ENCODE measurements at places on chromosomes 13 and 19. TPM values are rescaled to one million over a fixed set of nuclear protein-coding genes. Genes with fewer than 3 reads are reported as not detected.

DNA sequence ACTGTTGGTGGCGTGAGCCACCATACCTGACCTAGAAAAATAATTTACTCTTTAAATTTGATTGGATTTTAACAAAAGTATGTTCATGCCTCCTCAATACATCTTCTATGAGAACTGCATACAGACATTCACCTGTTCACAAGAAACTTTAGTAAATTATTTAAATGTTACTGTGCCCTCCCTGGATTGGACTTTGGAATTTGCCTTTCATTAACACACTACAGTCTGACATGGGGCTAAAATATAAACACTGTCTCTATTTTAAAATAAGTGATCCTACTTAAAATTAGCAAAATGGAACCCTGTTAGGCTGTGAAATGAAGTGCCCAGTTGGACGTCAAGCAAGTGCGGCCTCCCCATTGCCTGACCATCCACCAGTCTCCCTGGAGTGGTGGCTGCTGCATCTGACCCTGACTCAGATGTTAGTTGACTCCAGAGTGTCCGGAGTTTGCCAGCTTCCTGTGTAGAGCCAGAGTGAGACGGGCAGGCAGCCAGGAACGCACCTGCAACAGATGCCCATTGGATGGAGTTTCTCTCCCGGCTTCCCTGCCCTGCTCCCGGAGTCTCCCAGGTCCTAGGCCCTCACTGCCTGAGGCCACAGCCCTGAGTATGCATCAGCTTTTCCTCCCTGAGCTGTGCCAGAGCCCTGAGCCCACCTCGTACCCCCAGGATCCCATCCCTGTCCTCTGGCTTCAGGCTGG is 45.9 kb upstream of the ATP11A start:
- H3K4me1 ChIP-seq: no peaks in the 10 kb centered on the region
- H3K27ac ChIP-seq: no peak overlapping the region
- H3K36me3 ChIP-seq: no peaks in the 10 kb centered on the region
- H3K4me3 ChIP-seq: no peak overlapping the region

- H3K27me3 ChIP-seq: no peaks in the 10 kb centered on the region
- no peak overlapping the region for H3K4me3 ChIP-seq
- no peak for DNase-seq
- H3K4me1 ChIP-seq: no peaks in the 10 kb centered on the region
- no peaks in the 10 kb centered on the region for H3K36me3 ChIP-seq
- H3K27ac ChIP-seq: no peak overlapping the region
These were observed 312.5 kb upstream of the OBI1 start for GRCh38 chr13:78971355-78972025.

DNA sequence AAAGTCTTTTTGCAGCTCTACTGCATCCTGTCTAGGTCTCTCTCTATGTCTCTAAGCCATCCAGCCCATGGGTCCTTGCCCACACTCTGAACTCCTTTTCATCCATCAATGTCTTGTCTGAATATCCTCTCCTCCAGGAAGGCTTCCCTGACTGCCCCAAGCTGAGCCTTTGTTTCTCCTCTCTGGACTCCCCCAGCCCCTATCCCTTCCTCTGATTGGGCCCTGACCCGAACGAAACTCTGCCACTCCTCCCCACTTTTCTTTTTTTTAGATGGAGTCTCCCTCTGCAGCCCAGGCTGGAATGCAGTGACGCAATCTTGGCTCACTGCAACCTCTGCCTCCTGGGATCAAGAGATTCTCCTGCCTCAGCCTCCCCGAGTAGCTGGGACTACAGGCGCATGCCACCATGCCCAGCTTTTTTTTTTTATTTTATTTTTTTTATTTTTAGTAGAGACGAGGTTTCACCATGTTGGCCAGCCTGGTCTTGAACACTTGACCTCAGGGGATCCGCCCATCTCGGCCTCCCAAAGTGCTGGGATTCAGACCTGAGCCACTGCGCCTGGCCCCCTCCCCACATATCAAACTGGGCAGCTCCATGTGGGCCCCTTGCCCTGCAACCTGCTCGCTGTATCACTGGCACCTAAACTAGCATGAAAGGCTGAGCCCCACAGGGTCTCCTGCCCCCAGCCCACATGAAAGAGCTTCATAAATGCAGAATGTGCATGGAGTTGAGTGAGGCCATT is 870 bp upstream of the UNC13A start:
- DNase-seq: no peak
- H3K4me3 ChIP-seq: no peak overlapping the region
- H3K36me3 ChIP-seq: no peaks in the 10 kb centered on the region
- no peak overlapping the region for H3K27ac ChIP-seq
- H3K27me3 ChIP-seq: peaks cover 11% of the 10 kb centered on the region
- no peaks in the 10 kb centered on the region for H3K4me1 ChIP-seq

GRCh38 chr13:97339988-97340749 is 93.8 kb upstream of the RAP2A start:
- peaks cover 3% of the 10 kb centered on the region for H3K4me1 ChIP-seq
- H3K27me3 ChIP-seq: no peaks in the 10 kb centered on the region
- no peaks in the 10 kb centered on the region for H3K36me3 ChIP-seq
- H3K27ac ChIP-seq: peak overlapping the region; percentile 59
- no peak overlapping the region for H3K4me3 ChIP-seq
- DNase-seq: no peak

- no peak overlapping the region for H3K27ac ChIP-seq
- H3K4me3 ChIP-seq: no peak overlapping the region
- no peaks in the 10 kb centered on the region for H3K4me1 ChIP-seq
- DNase-seq: no peak
- H3K27me3 ChIP-seq: no peaks in the 10 kb centered on the region
These were observed 5.0 kb downstream of the NFILZ start for GRCh38 chr19:8635422-8635821.

- H3K36me3 ChIP-seq: no peaks in the 10 kb centered on the region
- no peak for DNase-seq
- no peak overlapping the region for H3K4me3 ChIP-seq
- H3K4me1 ChIP-seq: no peaks in the 10 kb centered on the region
- H3K27me3 ChIP-seq: no peaks in the 10 kb centered on the region
These were observed 207.6 kb upstream of the SERP2 start for GRCh38 chr13:44165889-44166496.

DNA sequence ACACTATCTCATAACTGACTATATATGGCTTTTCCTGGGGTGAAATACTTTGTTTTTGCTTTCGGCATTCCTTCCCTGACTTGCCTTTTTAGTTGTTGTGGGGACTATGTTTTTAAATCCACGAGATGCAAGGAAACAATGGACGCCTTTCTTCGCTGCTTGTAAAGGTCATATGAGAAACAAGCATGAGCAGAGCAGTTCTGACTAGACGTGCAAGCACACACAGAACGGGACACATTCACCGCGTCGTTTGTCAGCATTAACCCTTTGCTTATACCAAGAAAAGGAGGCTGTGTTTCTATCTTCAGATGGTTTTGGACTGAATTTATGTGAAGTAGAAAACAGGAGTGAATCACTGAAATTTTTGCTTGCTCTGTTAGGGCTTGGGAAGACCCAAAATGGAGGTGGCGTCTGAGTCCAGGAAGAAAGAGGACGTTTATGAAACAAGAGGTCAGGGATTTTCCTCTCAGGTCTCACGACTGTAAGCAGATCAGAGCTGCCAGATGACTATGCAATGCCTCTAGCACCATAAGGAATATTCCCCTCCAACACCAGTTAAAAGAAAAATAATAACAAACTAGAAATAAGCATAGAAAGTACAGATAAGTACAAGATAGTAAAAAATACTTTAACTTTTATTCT is 358.9 kb downstream of the DLEU7 start:
- no peak overlapping the region for H3K27ac ChIP-seq
- no peaks in the 10 kb centered on the region for H3K27me3 ChIP-seq
- H3K4me3 ChIP-seq: no peak overlapping the region

- no peak overlapping the region for H3K27ac ChIP-seq
- DNase-seq: no peak
- H3K4me3 ChIP-seq: no peak overlapping the region
- H3K27me3 ChIP-seq: no peaks in the 10 kb centered on the region
- H3K4me1 ChIP-seq: no peaks in the 10 kb centered on the region
- H3K36me3 ChIP-seq: no peaks in the 10 kb centered on the region
These were observed 242.1 kb downstream of the DACH1 start for GRCh38 chr13:71624653-71625600.

DNA sequence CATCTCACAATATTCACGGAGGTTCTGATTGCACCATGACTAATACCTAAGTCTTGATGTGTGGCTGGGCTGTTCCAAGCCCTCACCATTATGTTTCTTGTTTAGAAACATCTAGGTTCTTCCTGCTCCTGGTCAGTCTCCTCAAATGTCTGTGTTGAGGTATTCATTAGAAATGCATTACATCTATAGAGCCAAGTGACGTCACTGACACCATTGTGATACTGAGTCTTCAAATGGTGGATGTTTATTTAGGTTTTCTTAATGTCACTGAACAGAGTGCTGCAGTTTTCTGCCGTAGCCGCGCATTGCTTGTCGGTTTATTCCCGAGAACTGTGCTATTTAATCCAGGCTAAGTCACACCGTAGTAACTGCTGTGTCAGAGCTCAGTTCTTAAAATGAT is 142.4 kb upstream of the SPACA7 start:
- H3K4me3 ChIP-seq: no peak overlapping the region
- H3K27me3 ChIP-seq: no peaks in the 10 kb centered on the region
- no peak for DNase-seq
- H3K36me3 ChIP-seq: no peaks in the 10 kb centered on the region
- no peak overlapping the region for H3K27ac ChIP-seq

RAX2 gene
- total RNA-seq: 0.14 TPM

GRCh38 chr13:109720758-109721184 is 65.6 kb downstream of the IRS2 start:
- H3K36me3 ChIP-seq: no peaks in the 10 kb centered on the region
- H3K27me3 ChIP-seq: no peaks in the 10 kb centered on the region
- H3K4me3 ChIP-seq: no peak overlapping the region
- no peaks in the 10 kb centered on the region for H3K4me1 ChIP-seq
- H3K27ac ChIP-seq: no peak overlapping the region

- peak overlapping the region; percentile 46 for H3K27ac ChIP-seq
- no peak for DNase-seq
- H3K27me3 ChIP-seq: no peaks in the 10 kb centered on the region
- no peak overlapping the region for H3K4me3 ChIP-seq
- peaks cover 11% of the 10 kb centered on the region for H3K4me1 ChIP-seq
- H3K36me3 ChIP-seq: no peaks in the 10 kb centered on the region
These were observed 22.9 kb downstream of the LRCH1 start for GRCh38 chr13:46575818-46576221.

FUT3 gene
- total RNA-seq: 0.29 TPM

DNA sequence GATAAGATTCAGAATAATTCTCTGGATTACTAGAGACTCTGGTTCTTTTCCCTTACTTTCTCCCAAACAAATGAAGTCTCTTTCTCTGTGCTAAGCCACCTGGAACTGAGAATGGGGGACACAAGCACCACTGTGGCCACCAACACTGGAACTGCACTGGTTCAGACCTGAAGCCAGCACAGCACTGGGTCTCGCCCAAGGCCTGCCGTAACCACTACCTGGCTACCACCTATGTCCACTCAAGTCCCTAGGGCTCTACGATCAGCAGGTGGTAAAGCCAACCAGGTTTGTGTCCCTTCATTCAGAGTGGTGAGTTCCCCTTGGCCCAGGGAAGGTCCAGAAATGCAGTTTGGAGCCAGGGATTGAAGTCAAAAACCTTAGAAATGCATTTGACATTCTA is 626.2 kb downstream of the DIAPH3 start:
- no peaks in the 10 kb centered on the region for H3K27me3 ChIP-seq
- no peak for DNase-seq
- no peaks in the 10 kb centered on the region for H3K36me3 ChIP-seq
- H3K4me3 ChIP-seq: no peak overlapping the region
- H3K4me1 ChIP-seq: no peaks in the 10 kb centered on the region

- H3K4me3 ChIP-seq: no peak overlapping the region
- no peaks in the 10 kb centered on the region for H3K4me1 ChIP-seq
- H3K36me3 ChIP-seq: no peaks in the 10 kb centered on the region
- H3K27ac ChIP-seq: no peak overlapping the region
- H3K27me3 ChIP-seq: no peaks in the 10 kb centered on the region
These were observed 33.5 kb upstream of the TMTC4 start for GRCh38 chr13:100707818-100708740.

CLEC4G gene
- total RNA-seq: not detected

DNA sequence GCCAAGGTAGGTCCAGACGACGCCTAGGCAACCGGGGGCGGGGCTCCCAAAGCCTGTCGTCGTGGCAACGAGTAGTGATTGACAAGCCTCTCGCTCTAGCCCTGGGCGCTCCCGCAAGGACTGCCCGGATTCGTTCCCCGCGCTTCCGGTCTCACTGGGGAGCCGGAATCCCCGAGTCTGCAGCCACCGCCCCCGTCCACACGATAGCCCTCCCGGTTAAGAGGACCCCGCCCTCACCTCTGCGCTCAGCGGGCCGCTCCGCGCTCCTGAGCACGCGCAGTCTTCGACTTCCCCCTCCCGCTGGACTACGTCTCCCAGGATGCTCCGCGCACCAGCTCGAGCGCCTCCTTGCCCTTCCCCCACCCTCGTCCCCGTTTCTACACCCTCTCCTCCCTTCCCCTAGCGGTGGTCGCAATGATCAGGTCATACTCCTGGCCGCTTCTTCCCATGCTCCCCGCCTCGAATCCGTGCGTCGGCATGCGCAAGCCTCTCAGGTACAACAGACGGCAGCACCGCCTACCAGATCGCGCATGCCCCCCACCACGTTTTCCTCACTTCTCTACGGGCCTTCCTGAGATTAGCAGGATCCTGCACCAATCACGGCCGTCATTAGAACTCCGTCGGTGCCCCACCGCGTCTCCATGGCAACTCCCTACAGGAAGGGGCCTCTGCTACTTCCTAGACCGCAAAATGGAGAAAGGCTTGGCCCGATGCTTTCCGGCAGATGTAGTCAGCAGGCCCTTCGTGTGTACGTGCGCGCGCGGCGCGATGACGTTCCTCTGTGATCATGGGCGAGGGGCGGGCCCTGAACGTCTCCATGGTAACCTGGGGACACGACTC is at the start of gene MZF1:
TSS of gene MZF1 (minus strand) at position 518 of the 840 bp plus-strand sequence. CDS start 1,946 bp downstream, outside the sequence.
- H3K36me3 ChIP-seq: no peaks in the 10 kb centered on the region
- H3K27me3 ChIP-seq: no peaks in the 10 kb centered on the region
- H3K4me1 ChIP-seq: no peaks in the 10 kb centered on the region
- H3K4me3 ChIP-seq: peak within 1 kb of the TSS; percentile 90
- peak; percentile 99 for DNase-seq

DNA sequence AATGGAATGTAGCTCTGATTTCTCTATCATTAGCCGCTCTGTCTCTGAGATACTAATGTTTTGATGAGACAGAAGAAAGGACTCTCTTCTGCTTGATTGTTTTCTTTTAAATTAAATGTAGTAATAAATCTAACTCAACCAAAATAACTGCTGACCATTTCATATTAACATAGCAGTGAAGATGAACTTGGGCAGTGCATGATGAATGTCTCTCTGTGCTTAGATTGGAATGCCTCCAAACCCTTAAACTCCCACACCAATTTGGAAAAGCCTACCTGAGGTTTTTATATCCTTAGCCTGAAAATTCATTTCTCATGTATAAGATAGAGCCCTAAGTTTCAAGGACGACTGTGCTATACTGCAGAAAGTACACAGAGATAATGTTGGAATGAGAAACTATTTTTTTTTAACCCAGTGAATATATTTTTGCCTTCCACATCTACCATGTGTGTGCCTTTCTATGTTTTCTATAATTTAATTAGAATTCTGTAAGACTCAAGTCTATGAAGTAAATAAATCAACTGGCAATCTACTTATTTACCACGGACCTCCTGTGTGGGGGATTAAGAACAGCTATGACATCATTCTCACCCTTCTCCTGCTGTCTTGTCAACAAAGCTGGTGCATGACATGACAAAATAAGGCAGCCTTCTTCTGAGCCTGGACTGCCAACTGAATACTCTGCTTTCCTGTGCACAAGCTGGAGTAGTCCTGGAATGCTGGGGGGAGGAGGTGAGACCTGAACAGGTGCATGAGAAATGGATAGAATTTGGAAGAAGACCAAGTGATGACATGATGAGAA is 155.5 kb downstream of the FGF9 start:
- H3K4me1 ChIP-seq: no peaks in the 10 kb centered on the region
- peak overlapping the region; percentile 47 for H3K27ac ChIP-seq
- H3K36me3 ChIP-seq: no peaks in the 10 kb centered on the region
- no peak for DNase-seq
- H3K4me3 ChIP-seq: no peak overlapping the region
- no peaks in the 10 kb centered on the region for H3K27me3 ChIP-seq
